Activated T-cell treated with anti-CD3 and anti-CD28 coated beads, Interleukin-2, amount 50 U/mL, for 72 hours (primary cell): ENCODE measurements at places on chromosomes 16 and 17.
A peak's percentile ranks its signal among the peaks of the same experiment; 100 is the strongest.

DNA sequence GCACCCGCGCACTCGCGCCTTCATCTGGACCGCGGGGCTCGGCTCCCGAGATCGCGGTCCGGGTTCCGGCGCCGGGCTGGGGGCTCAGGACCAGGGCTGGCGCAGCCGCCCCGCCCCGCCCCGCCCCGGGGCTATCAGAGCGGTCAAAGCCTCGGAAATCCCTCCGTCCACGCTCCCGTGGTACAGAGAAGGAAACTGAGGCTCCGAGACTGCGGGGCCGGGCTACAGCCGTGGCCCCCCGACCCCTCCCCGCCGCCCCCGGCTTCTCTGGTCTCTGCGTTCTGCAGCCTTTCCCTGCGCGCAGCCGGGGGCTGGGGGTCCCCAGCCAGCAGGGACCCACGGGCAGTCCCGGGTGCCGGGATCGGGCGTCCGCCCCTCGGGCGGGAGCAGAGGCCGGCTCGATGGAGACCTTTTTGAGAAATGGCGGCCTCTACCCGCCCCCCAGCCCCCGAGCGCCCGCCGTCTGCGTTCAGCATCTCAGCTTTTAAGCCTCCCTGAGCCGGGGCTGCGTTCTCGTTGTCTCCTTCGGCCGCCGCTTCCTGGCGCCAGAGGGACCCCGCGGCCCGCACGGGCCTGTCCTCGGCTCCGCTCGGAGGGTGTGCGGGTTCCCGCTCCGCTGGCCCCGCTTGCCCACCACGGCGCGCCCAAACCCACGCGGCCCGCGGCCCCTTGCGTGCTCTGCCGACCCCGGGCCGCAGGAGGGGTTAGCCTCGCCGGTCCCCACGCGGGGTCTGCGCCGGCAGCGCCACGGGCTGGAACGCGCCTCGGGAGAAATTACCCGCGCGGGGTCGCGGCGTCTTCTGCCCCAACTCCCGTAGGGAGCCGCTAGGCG is 1.5 kb upstream of the NPTX1 start:
- DNase-seq = peak; percentile 64

- DNase-seq = no peak
Measured at GRCh38 chr16:73831220-73831619, 465.4 kb upstream of the PSMD7 start.

DNA sequence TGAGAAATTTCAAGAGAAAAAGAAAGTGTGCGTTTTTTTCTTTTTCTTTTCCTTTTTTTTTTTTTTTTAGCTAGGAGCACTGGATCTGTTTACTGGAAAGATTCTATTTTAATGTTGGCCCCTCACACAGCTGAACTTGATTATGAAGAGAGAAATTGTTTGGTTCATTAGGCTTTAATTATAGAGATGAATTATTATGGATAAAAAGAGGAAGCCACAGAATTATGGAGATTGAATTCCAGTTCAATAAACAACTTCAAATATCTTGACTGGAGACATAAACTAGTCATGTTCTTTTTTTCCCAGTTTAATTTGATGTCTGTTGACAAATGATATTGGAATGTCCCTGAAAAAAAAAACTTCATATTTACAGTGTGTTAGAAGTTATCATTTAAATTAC is 152.0 kb upstream of the HS3ST3A1 start:
- no peak for DNase-seq

- DNase-seq = no peak
Measured at GRCh38 chr17:8673612-8674011, 43.1 kb upstream of the MYH10 start.

DNA sequence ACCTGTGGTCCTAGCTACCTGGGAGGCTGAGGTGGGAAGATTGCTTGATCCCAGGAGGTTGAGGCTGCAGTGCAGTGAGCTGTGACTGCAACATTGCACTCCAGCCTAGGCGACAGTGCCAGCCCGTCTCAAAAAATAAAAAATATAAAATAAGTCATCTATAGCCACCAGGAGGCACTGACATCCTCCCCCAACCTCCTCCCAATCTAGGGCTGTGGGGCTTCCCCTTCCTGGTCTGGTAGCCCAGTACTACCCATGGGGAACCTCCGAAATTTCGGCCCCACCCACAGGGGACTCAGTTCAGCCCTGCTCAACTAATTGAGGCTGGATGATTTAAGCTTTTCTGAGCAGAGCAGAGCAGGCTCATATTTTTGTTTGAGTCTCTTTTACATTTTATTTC is 3.2 kb downstream of the ZSCAN10 start:
- peak; percentile 76 for DNase-seq

GRCh38 chr17:17780922-17781590 is 55.7 kb downstream of the SREBF1 start:
- no peak for DNase-seq

GRCh38 chr17:79332011-79332554 is 257.5 kb downstream of the ENGASE start:
- DNase-seq = no peak

GRCh38 chr16:65278874-65279273 is 157.0 kb upstream of the CDH11 start:
- DNase-seq = no peak

DNA sequence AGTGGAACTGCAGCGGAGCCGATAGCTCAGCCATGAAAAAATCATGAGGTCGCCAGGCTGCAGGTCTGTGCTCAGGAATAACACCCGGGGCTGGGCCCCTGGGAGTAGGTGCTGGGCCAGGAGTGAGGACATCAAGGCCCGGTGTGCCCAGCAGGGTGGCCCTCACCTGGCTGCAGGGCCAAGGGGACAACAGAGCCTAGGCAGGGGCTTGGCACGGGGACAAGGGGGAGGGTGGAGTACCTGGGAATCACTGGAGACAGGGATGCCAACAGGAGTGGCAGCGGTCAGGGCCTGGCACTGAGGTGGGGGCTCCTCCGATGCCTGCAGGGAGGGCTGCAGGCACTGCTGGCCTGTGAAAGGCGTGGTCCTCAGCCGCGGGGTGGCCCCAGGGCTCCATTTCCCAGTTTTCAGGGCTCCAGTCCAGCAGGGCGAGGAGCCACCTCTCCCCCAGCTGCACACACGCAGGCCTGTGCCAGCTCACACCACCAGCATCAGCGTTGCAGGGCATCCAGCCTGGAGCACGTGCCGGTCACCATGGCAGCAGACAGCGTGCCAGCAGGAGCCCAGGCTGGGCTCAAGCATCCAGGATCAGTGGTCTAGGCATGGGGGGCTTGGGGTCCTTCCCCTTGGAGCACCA is 4.7 kb upstream of the FSCN2 start:
- DNase-seq = no peak

DNA sequence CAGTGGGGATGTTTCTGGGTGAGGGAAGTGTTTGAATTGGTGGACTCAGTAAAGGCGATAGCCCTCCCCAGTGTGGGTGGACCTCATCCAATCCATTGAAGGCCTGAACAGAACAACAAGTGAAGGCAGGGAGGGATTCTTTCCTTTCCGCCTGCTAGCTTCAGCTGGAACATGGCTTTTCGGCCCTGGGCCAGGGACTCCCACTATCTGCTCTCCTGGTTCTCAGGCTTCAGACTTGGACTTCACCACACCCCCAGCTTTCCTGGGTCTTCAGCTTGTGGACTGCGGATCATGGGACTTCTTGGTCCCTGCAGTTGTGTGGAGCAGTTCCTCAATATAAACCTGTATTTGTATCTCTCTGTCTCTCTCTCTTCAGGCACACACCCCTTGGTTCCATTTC is 77.9 kb downstream of the SNX29 start:
- DNase-seq = no peak

- no peak for DNase-seq
Measured at GRCh38 chr17:50018909-50019308, 23.9 kb upstream of the DLX3 start.

GRCh38 chr16:4217204-4218131 is 24.4 kb downstream of the SRL start:
- no peak for DNase-seq
